ENCODE measurements at places on chromosomes 13 and 19.

- DNase-seq, result no peak
Measured at GRCh38 chr13:75417012-75417384, 65.0 kb downstream of the TBC1D4 start.

DNA sequence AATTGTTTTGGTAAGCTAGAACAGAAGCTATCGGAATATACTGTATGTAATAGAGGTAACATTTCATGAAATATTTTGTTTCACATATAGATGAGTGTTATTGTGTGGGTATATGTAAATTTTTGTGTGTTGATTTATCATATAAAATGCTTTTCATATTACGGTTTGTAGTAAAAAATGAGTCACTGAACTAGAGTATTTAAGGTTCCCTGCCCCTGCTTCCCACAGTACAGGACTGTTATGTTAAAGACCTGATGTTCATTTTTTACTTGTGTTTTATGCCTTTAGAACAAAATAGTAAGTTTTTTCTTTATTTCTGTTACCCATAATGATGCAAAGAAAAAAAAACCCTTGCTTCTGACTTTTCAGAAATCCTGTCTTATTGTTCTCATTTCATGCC is 243.4 kb downstream of the ENOX1 start:
- DNase-seq, result no peak

DNA sequence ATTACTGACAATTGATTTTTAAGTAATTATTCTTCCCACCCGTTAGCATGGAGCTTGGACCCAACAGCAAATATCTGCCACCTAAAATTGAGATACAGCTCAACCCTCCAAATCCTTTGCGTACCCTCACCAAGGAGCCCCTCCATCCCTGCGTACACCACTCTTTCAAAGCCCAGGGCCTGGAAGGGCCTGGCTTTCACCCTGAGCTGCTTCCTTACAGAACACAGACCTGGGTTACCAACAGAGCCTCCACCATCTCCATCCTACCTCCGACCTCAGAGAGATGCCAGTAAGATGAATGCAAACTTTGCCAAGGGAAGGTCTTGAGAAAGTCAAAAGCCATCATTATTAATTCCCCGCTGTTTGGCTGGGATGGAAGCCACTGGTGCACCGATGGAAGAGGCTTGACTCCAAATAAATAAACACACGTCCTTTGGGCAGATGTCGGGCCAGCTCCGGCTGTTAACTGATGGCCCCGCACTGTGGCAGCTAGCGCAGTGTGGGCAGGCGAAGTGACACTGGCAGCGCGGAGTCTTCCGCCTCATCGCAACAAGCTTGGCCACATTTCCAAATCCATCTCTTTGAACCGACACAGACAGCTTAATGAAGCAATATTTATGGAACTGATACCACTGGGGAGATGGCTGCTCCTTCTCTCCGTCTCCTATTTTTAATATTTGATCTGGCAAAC is 150.2 kb upstream of the VSTM2B start:
- DNase-seq, result no peak

DNA sequence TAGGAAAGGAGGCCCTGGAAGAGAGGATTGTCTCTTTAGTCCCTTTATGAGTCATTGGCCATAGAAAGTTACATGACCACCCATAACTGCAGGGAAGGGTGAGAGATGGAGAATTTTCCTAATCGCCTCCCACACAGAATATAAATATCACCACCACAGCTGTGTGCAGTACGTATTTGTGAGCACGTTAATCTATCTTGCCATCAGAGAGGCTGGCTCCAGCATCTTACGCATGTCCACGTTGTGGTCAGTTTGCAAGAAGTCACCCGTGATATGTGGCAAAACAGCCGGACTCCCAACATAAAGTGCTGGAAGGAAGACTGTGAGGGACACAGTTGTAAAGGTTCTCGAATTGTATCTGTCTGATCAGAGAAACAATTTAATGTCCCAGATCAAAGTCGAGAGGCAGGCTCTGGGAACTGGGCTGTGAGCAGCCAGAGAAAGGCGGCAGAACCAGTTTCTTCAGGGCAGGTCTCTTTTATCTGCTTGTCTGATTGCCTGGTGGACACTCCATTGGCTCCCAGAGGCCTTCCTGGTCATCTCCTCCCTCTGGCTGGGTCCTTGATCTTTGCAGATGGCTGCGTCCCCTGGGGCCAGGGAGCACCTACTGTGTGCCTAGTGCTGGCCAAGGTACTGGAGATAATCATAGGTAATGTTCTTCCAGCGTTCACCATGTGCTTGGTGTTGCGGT is 74.9 kb downstream of the SIPA1L3 start:
- DNase-seq, result no peak

DNA sequence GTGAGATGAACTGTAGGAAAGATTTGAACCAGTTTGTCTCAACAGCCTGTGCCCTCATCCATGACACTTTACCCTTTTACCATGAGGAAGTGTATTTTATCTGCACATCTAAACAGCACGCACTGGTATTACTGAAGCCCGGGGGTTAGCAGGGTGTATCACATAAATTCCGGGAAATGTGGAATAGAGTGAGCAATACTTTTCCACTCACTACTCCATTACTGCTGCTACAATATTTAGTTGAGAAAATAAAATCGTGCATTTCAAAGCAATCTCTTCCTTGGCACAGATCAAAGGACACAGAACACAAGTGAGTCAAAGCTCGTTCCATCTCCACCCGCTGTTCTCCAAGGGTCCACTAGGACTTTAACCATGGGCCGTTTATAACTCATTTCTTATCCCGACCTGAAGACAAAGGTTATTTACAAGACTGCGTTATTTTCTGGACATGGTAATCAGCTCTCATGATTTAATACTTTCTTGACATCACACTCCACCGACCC is 35.2 kb downstream of the STK24 start:
- DNase-seq, result no peak

- DNase-seq, result no peak
Measured at GRCh38 chr13:32734511-32734910, 148.3 kb downstream of the PDS5B start.

GRCh38 chr13:30712536-30713532 is 22.5 kb upstream of the ALOX5AP start:
- no peak for DNase-seq

DNA sequence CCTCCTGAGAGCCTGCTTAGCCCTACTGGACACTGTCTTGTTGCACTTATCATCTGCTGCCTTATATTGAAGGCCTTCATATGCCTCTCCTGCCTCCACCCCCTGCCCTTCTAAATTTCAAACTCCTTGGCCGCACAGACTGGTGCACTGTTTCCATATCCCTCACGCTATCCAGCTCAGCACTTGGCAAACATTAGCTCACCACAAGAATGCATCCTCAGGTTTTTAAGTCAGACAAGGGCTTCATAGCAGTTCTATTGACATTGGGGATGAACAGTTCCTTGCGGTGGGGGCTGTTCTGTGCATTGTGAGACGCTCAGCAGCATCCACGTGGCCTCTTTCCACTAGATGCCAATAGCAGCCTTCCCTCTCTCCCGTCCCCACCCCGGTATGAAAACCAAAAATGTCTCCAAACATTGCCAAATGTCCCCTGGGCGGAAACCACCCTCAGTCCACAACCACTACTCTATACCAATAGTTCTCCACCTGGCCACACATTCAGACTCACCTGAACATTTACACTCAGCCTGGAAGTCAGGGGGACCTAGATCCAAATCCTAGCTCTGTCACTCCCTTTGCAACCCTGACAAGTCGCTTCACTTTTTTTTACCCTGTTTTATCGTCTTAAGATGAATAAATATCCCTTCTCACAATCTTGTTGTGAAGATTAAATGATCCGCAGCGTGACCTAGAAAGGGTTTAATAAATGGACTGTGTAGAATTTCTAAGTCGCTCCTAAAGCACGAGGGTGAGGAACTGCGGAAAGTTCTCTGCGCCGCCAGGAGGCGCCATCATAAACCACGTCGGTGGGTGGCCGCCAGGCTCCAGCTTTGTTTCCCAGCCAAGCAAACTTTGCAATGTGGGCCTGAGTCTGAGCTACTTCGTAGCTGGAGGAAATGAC is 3.6 kb upstream of the CEACAM3 start:
- DNase-seq, result peak; percentile 4

GRCh38 chr13:75220861-75221260 is 261.1 kb downstream of the TBC1D4 start:
- DNase-seq, result no peak

GRCh38 chr13:42753697-42754096 is 27.7 kb upstream of the FAM216B start:
- DNase-seq, result no peak

- DNase-seq, result no peak
Measured at GRCh38 chr19:1366899-1367870, 16.5 kb upstream of the NDUFS7 start.

- no peak for DNase-seq
Measured at GRCh38 chr19:30049846-30050667, 108.0 kb downstream of the URI1 start.

GRCh38 chr19:53553865-53554791 is 16.2 kb downstream of the ZNF331 start:
- peak; percentile 85 for DNase-seq

DNA sequence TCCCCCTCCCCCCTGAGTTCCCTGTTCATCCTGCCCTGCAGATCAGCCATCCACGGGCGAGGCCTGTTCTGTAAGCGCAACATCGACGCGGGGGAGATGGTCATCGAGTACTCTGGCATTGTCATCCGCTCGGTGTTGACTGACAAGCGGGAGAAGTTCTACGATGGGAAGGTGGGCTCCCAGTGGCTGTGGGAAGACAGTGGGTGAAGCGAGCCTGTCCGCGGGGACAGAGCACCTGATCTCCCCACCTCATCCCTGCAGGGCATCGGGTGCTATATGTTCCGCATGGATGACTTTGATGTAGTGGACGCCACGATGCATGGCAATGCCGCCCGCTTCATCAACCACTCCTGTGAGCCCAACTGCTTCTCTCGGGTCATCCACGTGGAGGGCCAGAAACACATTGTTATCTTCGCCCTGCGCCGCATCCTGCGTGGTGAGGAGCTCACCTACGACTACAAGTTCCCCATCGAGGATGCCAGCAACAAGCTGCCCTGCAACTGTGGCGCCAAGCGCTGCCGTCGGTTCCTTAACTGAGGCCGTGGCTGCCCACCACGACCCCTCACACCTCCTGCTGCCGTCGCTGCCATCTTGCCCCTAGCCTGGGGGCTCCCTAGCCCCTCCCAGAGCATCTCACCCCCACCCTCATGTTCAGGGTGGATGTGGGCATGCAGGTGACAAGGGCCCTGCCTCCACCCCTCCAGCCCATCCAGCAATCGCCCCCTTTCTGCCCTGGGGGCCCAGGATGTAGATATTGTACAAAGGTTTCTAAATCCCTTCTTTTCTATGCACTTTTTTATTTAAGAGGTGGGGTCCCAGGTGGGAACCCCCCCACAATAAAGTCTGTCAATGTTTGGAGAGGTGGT is 4.0 kb downstream of the IGFLR1 start:
- DNase-seq, result no peak

GRCh38 chr19:1757468-1758230 is 4.3 kb downstream of the ONECUT3 start:
- DNase-seq, result no peak

GRCh38 chr19:16283210-16284061 is 41.2 kb upstream of the KLF2 start:
- peak; percentile 79 for DNase-seq

GRCh38 chr19:50046649-50047503 is 21.1 kb downstream of the ZNF473 start:
- DNase-seq, result peak; percentile 45

DNA sequence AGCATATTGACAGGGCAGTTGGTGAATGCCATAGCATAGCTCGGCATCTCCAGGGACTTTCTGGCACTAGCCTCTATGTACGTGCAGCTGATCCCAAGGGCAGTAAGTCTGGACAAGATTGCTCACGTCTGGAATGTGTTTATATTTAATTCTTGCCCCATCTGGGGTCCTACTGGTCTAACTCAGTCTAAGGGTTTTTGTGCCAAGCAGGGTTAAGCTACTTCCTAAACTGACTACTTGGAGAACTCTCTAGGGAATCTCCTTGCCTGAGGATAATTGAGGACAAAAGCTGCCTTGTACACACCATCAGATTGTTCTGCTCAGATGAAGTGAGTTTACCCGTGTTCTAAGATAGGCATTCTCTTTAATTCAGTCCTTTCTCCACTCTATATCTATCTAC is 358.1 kb downstream of the MYO16 start:
- DNase-seq, result no peak

- no peak for DNase-seq
Measured at GRCh38 chr19:6745965-6746364, 6.5 kb downstream of the TRIP10 start.

DNA sequence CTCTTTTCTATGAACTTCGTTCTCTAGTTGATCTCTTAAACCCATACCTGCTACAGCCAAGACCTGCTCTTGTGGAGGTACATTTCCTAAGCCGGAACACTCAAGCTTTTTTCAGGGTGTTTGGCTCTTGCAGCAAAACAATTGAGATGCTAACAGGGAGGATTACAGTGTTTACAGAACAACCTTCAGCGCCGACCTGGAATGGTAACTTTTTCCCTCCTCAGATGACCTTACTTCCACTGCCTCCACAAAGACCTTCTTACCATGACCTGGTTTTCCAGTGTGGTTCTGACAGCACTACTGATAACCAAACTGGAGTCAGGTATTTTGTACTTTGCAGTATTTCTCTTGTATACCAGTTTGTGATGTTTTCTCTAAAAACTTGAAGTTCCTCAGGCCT is 506 bp downstream of the KCNRG start:
- DNase-seq, result no peak

GRCh38 chr19:7874076-7874896 is at the start of gene PRR36:
PRR36 (minus strand) TSS chr19:7874390; CDS start chr19:7873689, 701 bp downstream.
- DNase-seq, result peak; percentile 89

GRCh38 chr19:48795685-48796070 is 15.2 kb downstream of the BCAT2 start:
- no peak for DNase-seq

DNA sequence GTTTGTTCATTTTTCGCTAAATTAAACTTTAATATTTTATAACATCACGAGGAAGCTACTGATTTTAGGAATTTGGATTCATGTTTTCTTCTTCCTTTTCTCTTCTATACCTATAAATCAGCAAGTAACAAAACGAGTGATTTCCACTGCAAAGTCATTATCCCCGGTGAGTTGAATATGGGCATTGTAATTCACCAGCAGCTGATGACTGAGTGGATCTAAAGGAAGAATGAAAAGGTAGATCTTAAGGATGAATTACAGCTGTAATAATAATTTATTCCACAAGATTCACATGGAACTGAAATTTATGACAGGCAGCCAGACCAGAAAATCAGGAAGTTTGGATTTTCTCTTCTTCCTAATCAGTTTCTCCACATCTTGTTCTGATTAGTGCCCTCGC is 111.4 kb downstream of the GPC6 start:
- no peak for DNase-seq

- no peak for DNase-seq
Measured at GRCh38 chr19:44856421-44857083, 10.5 kb downstream of the NECTIN2 start.

DNA sequence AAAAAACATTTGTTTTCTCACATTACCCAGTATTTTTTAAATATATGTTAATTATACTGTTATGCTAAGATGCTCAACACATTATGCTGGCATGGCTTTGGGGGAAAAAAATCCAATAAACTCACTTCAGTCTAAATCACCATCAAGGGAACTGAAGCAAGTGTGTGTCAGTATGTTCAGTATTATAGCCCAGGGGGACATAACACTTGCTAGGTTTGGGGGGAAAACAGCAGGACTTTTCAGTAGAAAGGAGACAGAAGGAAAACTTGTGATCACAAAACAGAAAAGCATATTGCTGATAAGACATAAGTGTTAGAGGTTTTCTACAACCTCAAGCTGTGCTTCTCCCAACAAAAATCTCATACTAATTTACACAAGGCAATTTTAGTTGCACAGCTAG is 1759.9 kb upstream of the PCDH20 start:
- no peak for DNase-seq
